ENCODE measurements at places on chromosomes 2 and 18.
A peak's percentile ranks its signal among the peaks of the same experiment; 100 is the strongest.

DNA sequence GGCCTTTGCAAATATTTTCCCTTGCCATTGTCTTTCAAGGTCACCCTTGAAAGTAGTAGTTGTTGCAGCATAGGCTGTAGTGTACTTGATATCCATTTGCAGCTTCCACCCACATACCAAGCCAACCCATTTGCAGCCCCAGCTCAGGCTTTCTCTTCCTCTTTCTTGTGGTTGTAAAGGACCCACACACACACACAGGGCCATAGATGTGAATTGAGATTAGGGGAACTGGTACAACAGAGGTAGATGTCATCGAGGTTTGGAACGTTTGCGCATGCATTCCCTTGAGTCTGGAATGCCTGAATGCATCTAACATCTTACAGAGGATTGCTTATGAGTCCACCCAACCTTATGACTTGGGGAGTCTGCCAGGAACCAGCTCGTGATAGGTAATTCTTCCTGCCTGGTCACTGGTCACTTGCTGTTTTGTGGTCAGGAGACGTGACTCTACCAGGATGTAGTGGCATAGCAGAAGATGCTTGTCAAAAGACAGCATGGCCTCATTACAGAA is 91.9 kb downstream of the MRPS9 start:
- no peak for DNase-seq

GRCh38 chr2:30147196-30147714 is 448 bp downstream of the YPEL5 start:
- peak; percentile 49 for DNase-seq

GRCh38 chr18:7987284-7987976 is 420.3 kb downstream of the PTPRM start:
- DNase-seq: peak; percentile 46

DNA sequence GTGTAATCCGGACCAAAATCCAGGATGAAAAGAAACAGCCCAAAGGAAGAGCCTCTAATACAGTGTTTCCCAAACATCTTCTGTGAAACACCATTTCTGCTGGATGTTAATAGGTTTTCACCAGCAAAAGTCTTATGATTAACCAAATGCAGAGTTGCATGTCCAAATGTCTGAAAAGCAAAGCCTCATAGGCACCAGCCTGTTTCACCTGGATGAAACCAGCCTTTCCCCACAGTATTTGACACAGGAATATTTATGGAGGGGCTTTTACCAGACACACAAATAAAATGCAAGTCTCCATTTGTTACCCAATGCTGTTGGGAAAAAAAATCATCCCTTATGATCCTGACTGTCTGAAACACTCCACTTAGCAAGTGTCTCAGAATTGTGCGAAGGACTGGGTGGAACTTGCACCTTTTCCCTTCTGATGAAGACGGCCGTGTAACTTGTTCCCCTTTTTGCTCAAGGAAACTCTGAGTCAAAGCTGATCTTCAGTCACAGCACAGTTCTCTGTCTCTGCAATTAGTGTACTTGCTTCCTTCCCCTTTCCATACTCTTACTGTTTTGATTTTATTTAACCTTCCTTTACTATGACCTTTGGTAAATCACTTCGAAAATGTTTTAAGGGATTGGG is 70.3 kb upstream of the IL1R2 start:
- DNase-seq: no peak

GRCh38 chr2:2271469-2271941 is 59.6 kb downstream of the MYT1L start:
- DNase-seq: no peak

DNA sequence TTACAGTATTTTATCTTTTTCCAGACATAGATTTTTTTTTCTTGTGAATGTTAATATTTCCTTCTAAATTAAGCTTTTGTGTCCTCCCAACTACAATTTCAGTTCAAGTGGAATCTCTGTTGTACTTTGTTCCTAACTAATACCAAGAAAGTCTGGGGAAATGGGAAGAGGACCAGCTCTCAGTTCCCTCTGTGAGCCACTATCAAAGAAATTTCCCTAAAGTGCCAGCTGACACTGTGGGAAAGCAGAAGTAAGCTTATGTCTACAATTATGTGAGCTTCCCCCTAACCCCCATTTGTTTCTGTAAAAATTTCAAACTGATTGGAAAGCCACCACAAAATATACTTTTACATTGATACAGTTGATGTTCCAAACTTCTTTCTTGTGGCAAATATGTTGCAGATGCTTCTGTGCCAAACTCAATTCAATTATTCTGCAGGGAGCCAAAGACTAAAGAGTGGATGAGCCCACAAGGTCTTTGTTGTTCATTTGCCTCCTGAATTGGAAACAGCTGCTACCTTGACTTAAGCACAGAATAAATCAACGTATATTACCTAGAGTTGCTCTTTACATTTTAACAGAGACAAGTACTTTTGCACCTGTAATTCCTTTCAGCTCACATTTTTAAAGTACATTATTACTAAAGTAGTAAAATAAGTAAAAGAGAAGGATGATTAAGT is 306.6 kb downstream of the PTH2R start:
- DNase-seq: no peak

DNA sequence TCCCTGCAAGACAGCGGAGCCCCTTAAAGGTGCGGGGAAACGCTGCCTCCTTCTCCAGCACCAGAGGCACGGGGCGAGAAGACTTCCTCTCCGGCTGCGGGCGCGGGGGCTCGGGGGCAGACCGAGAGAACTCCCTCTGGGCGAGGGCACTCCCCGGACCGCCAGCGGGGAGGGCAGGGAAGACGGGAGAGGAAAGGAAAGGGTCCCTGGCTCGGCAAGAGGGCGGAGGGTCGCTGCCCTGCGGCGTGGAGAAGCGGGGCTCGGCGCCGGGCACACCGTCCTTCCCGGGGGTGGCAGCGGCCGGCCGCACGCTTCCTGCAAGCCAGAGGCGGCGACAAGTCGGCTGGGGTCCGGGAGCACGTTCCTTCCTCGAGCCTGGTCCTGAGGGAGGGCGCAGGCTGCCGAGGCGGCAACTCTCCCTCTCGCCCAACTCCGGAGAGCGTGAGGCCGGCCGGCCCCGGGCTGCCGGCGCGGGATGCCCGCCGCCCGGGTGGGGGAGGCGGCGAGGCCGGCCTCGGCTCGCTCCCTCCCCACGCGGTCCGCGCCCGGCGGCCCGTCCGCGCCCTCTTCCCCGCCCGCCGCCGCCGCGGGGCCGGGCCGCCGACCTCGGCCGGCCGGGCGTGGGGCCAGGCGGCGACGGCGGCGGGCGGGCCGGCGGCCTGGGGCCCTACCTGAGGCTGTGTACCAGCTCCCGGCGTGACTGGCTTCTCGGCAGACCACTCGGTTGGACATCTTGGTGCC is 1.1 kb downstream of the MEMO1 start:
- DNase-seq: peak; percentile 29

DNA sequence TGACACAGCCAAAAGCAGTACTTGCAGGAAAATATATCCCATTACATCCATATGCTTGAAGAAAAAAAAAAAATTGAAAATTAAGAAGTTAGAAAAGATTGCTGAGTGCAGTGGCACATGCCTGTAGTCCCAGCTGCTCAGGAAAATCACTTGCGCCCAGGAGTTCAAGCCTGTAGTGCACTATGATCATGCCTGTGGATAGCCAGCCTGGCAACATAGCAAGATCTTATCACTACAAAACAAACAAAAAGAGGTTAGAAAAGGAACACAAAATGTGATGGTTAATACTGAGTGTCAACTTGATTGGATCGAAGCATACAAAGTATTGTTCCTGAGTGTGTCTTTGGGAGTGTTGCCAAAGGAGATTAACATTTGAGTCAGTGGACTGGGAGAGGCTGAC is 361.9 kb downstream of the NYAP2 start:
- no peak for DNase-seq

GRCh38 chr2:173136067-173136466 is 60.4 kb downstream of the MAP3K20 start:
- peak; percentile 57 for DNase-seq

DNA sequence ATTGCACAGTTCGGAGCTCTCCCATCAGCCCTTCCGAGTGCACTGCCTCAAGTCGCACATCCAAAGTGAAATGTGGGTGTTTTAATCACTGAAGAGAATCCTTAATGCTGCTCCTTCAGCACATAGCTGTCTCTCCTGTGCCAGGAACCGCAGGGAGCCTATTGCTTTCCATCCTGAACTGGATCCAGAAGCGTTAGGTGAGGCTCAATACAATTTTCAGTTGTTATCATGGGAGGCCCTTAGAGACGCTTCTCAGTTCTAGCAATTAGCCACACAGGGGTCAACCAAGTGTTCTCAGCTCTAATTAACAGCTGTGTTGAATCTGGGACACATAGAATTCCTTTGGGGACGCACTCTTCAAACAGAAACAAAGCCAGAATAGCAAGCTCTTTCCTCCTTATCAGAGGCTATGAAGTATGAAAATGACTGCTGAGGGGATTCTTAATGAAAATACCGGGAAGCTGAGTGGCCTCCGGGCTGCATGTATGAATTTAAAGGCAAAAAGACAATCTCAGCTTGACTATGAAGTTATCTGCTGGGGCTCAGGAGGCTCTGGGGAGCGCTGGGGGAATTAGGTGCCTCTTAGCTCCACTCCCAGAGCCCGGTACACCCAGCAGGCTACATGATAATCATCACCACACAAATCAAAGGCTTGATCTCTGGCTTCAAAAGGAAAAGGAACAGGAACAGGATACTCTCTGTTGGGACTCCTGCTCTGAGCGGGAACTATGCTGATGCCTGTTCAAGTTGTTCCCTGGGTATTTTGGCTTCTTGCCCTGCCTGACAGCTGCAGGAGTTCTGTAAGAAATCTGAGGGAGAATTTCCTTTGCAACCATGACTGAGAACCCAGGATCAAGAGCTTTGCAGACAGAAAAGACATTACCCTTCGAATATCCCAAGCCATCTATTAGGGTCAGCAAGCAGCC is 55.4 kb upstream of the NCOA1 start:
- no peak for DNase-seq

DNA sequence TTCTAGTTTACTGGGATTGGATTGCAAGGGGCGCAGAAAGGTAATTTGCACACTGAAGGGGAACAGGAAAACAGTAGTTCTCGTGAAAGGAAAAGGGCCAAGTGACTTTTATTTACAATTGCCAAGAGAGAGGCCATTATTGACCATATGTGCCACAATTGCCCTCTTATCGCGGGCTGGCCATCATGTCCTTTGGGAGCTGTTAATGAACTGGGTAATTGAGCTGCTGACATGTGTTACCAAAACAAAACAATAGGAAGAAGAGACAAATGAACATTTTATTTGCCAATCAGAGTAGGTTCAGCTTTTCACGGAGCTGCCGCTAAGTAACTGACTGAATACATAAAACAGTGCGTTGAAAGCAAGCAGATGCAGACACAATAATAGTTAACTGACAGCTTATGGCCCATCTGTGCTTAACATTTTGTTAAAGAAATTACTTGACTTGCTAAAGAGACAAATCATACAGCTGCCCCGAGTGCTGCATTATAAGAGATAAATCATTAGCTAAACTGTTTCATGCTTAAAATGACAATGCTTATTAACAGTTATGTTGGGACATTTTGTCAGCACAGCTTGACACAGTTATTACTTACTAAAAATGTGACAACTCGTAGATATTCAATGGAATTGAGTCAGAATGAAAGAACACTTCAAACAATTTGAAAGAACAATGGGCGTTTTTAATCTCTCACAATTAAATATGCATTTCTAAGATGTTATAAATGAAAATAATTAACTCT is 57.5 kb downstream of the PAX3 start:
- DNase-seq: no peak

- DNase-seq: peak; percentile 35
These were observed 162.8 kb downstream of the ZNF407 start for GRCh38 chr18:74760436-74760835.

DNA sequence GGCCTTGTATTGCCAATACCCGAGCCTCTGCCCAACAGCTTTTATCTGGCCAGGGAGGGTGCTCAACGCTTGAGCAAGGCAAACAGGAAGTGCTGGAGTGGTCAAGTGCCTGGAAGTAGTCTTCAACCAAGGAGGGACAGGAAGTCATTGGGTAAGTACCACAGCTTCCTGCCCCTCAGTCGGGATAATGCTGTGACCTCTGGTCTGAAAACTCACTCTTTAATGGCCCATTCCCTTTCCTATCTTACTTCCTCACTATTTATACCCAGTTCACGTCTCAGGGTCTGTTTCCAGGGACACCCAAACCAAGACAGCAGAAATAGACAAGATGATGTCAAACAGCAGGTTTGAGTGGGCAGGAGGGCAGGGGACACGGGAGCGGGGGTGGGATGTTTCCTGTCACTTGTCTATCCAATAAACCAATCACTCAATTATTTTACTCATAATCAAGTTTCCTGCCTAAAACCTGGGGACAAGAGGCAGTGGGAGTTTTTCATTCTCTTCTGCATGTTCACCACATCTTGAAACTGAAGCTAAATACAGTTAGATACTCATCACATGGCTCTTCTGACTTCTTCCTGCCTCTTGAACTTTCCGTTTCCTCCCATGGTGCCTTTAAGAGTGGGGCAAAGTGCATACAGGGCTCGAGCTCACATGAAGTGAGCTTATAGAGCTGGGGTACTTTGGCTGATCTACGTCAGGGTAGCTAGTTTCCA is 68.9 kb upstream of the CAB39 start:
- no peak for DNase-seq

GRCh38 chr2:35989503-35989902 is 366.1 kb upstream of the CRIM1 start:
- peak; percentile 6 for DNase-seq

- peak; percentile 33 for DNase-seq
These were observed 3.0 kb upstream of the OSR1 start for GRCh38 chr2:19361325-19361990.

DNA sequence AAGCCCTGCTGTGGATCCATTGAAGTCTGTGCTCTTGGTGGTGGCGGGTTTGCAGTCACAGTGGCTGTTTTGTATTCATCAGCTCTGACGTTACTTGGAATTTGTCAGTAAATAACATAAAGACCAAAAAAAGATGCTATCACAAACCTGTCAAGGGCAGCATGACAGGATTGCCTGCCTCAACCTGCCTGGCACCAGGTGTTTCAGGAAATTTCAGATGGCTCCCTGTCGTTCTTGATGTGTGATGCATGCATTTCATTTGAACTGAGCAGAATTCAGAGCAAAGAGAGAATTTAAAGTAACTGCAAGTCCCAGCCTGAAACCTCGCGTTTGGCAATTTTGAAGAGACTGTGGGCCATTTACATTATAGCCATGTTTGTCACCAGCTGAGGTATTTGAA is 50.3 kb upstream of the EPC2 start:
- peak; percentile 91 for DNase-seq

- peak; percentile 58 for DNase-seq
These were observed 9.9 kb upstream of the WNT6 start for GRCh38 chr2:218849721-218850120.

DNA sequence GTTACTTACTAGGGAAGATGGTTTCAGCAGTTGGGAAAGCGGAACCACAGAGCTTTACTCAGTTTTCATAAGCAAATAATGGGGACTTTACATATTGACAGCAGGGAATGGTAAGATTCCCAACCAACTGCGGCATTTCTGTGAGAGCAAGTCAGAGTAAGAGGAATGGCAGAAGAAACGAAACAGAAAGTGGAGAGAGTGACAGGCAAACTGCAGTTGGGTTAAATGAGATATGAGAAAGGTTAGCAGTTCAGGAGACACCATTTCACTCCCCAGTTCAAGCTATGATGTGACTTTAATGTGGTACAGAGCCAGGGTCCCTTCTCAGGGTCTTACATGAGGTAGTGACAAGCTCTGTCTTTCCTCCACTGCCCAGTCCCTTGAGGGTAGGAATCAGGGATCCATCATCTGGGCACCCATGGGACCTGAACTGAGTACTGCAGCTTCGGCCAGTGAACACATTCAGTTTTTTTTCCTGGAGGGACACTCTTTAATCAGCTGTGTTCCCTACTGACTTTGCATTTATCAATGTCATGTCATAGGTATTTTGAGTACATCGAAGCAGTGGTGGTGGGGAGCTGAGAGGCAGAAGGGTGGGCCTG is 33.0 kb upstream of the GREB1 start:
- DNase-seq: no peak

- DNase-seq: no peak
These were observed 518.0 kb downstream of the ADCYAP1 start for GRCh38 chr18:1422634-1423033.

Measured in epithelial cell of esophagus (primary cell).